NCI-H146 (cell line): ENCODE measurements at places on chromosomes 1 and 21.

DNA sequence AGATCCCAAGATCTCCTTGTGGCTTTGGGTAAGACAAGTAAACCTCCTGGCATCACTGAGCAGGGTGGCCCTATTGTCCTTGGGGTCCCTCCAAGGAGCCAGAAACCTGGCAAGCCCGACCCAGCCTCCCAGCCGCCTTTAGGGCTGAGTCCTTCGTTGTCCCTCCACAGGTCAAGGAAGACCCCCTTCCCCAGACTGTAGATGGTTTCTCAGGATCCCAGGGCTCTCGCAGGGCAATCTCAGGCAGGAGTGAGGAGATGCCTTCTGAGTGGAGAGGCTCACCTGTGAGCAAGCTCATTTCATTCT, 71.6 kb upstream of the CSF3R start:
- no peak for DNase-seq

GRCh38 chr1:38028671-38029070, 16.1 kb downstream of the UTP11 start:
- DNase-seq = no peak

GRCh38 chr1:7552402-7552801, 218.7 kb upstream of the VAMP3 start:
- no peak for DNase-seq

GRCh38 chr21:28745131-28746016, 247.3 kb downstream of the LTN1 start:
- DNase-seq = peak; percentile 49

- DNase-seq = no peak
These were observed 14.7 kb upstream of the CD53 start for GRCh38 chr1:110857964-110858948.

DNA sequence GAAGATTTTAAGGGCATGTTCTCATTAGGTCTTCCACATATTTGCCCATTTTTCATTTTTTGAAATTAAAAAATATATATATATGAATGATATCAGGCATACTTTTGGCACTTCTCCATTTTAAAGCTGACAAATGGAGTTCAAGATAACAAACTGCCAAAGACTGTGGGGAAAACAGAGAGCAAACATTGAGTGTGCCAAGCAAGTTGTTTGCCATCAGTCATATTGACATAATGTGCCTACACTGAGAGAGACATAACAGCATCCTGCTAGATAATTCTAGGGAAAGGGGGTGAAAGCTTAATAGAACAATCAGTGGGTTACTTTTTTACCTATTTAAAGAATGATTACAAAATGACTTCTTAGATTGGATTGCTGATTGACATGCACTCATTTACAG, 529.4 kb upstream of the CXADR start:
- DNase-seq = no peak

DNA sequence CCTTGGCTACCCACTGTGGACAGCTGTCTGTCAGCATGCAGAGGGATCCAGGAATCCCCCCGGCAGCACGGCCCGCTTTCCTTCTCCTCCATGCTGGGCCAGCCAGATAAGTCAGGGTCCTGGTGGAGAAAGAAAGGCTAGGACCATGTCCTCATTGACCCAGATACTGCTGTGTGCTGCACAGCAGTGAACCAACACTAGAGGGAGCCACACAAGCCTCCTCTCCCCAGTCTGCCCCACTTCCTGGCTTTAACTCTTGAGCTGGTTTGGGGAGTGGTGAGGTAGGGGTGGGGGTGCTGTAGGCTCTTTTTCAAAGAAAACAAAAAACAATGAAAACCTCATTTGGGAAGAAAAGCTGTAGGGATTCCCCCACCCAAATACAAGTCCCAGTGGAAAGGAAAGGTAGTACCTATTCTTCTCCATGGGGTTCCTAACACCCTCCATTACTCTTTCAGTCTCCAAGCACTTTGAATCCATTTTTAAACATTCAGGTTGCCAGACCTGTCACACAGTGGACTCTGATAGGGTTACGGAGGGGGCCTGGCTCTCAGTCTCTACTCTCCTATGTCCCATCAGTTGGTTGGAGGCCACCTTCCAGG, 84.9 kb upstream of the CD1D start:
- no peak for DNase-seq

GRCh38 chr1:39650431-39650830, 11.0 kb upstream of the HEYL start:
- no peak for DNase-seq

DNA sequence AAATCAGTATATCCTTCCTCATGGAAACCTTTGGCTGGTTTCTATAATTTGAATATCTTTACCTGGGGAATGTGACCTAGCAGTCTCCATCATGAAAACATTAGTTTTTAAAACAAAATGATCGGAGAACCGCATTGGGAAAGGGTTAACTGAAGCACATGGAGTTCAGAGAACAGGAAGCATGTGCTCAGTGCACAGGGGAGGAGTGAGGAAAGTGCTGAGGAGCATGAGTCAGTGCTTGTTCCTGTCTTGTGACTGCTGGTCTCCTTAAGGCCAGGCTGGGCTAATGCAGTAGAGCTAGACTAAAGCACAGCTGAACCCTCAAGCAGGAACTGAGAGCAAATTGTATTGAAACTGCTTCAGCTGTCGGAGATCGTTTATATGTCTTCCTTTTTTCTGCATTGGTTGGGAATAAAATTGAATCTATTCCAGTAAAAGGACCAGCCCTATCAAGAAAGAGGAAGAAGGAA, 5.8 kb downstream of the IFI16 start:
- DNase-seq = no peak

DNA sequence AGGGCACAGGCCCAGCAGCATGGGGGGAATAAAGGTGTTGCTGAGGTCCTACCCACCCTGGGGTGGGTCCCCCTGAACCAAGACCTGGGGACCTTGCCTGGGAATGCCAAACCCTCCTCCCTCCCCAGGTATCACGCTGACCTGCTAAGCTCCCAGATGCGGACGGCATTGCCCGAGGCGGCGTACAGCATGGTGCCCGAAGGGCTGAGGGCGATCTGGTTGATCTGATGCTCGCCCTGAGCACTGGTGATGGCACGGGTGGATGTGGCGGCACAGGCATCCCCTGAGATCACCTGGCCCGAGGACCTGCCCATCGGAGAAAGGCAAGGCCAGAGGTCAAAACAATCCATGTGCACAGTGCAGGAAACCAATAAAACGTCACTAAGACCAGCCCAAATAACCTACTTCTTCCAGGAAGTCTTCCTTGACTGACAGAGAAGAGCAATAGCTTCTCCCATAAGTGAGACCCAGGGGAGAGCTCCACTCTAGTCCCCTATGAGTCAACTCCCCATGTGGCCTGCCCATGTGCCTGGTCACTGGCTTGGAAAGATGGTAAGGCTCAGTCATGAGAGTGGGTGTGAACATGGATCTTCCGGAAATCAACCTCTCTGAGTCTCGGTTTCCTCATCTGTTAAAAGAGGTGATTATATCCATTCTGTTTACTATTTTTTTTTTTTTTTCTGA, 46.3 kb downstream of the KIF21B start:
- no peak for DNase-seq

GRCh38 chr1:6037338-6037762, 8.3 kb upstream of the KCNAB2 start:
- no peak for DNase-seq

DNA sequence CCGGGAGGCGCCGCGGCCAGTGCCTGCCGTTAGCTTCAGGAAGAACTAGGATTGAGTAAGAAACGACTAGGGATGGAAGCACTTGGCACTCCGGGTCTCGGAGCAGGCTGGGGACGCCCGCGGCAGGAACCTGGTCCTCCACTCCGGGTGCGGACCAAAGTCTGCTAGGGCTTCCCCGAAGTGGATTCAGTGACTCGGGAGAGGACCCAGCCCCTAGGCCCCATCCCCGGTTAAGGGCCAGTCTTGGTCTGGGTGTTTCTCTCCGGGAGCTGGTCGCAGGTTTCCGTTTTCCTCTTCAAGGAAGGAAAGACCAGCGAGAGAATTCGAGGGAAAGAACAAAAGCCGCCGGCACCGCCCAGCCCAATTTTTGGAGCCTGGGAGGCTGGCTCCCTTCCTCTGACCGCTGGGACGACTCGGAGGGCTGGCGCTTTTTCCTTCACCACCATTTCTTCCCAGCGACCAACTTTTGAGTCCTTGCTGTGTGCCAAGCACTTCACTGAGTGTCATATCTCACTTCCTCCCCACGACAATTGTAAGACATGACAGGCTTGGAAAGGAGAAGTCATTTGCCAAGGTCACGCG, 16.8 kb upstream of the STMN1 start:
- peak; percentile 77 for DNase-seq

- DNase-seq = no peak
These were observed 95.3 kb downstream of the ADARB1 start for GRCh38 chr21:45169682-45170081.

DNA sequence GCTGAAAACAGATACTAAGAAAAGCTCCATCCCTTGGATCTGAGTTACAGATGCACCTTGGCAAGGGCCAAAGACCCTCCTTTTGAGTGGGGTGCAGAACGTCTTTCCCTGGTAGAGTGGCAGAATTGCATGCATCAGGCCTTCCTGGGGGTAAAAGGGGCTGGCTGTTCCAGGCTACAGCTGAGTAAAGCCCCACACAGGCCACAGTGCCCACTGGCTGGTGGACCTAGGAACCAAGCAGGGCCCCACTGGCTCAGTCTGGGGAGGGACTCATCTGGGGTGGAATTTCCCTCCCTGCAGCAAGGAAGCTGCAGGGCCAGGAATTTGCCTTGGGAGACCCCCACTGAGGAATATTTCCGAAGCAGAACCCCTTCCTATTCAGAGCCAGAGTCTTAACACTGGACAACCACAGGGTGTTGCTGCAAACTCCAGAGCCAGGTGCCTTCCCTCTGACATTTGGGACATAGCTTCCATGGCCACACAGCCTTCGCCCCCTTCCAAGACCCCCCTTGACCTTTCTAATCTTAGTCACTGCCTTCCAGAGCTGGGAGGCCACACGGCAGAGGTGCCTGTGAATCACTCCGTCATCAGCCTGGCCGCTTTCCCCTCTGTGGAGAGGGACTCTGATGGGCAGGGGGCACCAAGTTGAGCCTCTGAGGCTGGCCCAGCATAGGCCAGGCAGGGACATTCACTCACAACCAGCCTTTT, 52.5 kb downstream of the LACTBL1 start:
- DNase-seq = no peak

- DNase-seq = no peak
These were observed 16.5 kb upstream of the PIGM start for GRCh38 chr1:160048335-160048734.

GRCh38 chr1:54008876-54009275, 9.1 kb downstream of the LDLRAD1 start:
- no peak for DNase-seq

- no peak for DNase-seq
These were observed 155.1 kb downstream of the PTPRU start for GRCh38 chr1:29391362-29391880.

GRCh38 chr1:156920233-156921052, at the start of gene LRRC71:
LRRC71 (plus strand) TSS chr1:156920632; CDS start chr1:156920804, 172 bp downstream.
- DNase-seq = peak; percentile 73

- no peak for DNase-seq
These were observed 356.0 kb downstream of the ST6GALNAC3 start for GRCh38 chr1:76430531-76430930.

GRCh38 chr1:81432654-81433109, 368.1 kb upstream of the ADGRL2 start:
- DNase-seq = no peak

DNA sequence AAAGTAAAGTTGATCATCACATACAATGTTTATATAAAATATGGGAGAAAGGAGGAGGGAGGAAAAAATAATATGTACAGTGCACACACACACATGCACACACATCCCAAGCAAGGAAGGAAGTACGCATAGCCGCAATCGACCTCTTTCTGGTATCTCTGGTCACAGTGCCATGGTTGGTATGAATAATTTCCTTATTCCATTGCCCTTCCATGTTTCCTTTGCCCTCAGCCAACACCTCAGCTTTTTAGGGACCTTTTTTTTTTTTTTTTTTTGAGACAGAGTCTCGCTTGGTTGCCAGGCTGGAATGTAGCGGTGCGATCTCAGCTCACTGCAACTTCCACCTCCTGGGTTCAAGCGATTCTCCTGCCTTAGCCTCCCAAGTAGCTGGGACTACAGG, 20.6 kb downstream of the CITED4 start:
- DNase-seq = no peak

GRCh38 chr21:41095983-41096382, 72.0 kb upstream of the BACE2 start:
- DNase-seq = no peak

DNA sequence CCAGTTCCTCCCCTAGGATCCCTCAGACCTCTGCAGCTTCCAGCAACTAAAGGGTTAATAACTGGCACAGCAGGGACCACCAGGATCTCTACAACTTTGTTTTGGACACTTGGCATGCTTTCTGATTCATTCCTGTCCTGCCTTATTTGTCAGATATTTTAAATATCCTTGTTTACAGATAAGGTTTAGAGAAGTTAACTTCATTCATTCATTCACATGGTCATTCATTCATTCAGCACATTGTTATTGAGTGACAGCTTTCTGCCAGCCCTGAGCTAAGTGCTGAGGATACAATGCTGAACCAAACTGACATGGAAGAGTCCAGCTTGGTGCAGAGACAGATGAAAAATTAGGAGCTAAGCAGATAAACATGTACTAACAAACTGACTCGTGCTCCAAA, 8.8 kb upstream of the PHC2 start:
- no peak for DNase-seq
